Umbilical cord (tissue), 2 donors: ENCODE measurements at places on chromosomes 3 and 15. TPM values are rescaled to one million over a fixed set of nuclear protein-coding genes. Genes with fewer than 3 reads are reported as not detected.

- no peak for DNase-seq
These were observed 11.6 kb upstream of the MUC4 start for GRCh38 chr3:195823280-195823679.

- DNase-seq, result no peak
These were observed 163.3 kb downstream of the PYDC2 start for GRCh38 chr3:191624299-191624698.

GRCh38 chr3:128123156-128123537, 465 bp downstream of the RUVBL1 start:
- no peak for DNase-seq

Gene AHSG
- not detected for total RNA-seq

Gene KLHL40
- total RNA-seq, result not detected
